ENCODE measurements at places on chromosomes 5 and 9.

- no peak for DNase-seq
Measured at GRCh38 chr9:109411798-109412352, 86.2 kb downstream of the PTPN3 start.

- DNase-seq = no peak
Measured at GRCh38 chr5:6674886-6675285, 38.3 kb upstream of the TENT4A start.

- no peak for DNase-seq
Measured at GRCh38 chr9:13719981-13720676, 440.6 kb upstream of the MPDZ start.

DNA sequence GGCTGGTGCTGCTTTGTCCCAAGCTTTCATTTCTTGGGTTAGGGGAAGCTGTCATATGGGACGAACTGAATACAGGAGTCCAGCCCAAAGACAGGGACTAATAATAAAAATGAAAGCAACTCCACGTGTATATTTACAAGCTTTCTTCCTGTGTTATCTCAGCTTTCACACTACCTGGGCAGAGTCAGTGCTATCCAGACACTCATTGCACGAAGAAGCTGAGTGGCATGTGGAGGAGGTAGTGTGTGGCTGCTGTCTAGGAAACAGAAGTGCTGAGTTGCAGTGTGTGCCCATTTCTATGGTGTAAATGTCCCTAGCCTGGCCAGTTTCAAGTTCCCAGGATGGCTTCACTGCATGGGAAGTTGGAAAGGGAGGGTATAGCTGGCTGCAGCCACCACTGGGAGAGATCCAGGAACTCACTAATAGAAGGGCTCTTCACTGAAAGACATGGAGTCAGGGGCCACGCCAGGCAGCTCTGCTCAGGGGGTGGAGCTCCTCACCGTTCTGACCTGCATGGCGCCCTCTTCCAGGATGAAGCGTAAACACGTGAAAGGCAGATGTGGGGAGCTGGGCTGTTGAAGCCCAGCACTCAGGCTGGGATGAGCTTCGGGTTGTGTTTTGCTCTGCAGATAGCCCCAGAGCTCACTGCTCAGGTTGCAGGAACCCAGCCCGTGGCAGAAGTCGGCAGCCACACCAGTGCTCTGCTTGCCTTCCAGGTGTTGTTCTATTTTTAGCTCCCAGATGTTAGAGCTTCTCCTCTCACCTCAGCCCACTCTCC lies 116.9 kb downstream of the IRX2 start:
- DNase-seq = no peak

- no peak for DNase-seq
Measured at GRCh38 chr5:69105996-69106906, 12.4 kb downstream of the SLC30A5 start.

- DNase-seq = no peak
Measured at GRCh38 chr5:157022024-157022423, 36.9 kb downstream of the HAVCR1 start.

GRCh38 chr5:63101870-63102269 lies 523.3 kb downstream of the LRRC70 start:
- no peak for DNase-seq

DNA sequence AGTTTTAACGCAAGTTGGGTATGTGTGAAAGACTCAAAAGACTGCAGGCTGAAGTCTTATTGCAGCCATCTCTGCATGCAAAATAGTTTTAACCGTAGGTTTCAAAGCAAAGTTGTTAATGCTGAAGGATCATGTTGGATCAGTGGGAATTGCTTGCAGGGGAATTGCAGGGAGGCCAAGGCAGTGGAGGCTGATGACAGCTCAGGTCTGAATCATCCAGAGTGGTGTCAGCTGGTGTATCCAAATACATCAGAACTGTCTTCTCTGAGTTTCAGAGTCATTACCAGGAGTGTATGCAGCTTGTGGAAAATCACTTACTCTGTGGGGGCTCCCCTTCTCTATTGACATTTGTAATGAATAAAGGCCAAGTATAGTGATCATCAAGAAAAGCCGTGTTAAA lies 435.7 kb downstream of the SH3GL2 start:
- no peak for DNase-seq

DNA sequence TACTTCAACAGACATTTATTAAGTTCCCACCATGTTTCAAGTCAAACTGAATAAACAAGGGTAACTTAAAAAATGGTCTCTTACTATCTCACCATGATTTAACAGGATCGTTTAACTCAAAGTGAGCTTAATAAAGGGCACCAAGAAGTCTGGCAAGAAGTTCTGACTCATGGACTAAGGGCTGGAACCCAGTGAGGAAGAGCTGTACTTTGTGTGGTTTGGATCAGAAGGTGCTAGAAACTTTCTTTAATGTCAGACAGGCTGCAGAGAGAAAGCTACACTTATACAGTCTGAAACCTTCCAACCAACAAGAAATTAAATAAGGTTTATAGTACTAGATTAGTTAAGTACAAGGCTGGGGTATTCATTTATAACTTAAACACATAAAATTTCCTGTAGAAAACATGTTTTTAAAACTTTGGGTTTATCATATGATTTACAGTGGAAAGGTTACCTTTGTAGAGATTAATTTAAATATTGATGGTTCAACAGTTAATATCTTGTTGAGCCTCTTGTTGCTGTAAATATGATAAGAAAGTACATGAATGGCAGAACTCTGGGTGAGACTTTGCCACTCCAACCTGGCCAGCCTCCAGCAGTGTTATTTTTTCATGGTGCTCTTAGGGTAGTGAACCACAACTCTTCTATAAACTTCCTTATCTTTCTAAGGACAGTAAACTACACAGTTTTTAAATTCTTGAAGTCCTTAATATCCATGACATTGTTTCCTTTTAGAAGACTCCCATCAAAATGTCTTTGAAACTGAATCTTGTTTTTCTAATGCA lies 162.8 kb downstream of the MAN2A1 start:
- DNase-seq = no peak

DNA sequence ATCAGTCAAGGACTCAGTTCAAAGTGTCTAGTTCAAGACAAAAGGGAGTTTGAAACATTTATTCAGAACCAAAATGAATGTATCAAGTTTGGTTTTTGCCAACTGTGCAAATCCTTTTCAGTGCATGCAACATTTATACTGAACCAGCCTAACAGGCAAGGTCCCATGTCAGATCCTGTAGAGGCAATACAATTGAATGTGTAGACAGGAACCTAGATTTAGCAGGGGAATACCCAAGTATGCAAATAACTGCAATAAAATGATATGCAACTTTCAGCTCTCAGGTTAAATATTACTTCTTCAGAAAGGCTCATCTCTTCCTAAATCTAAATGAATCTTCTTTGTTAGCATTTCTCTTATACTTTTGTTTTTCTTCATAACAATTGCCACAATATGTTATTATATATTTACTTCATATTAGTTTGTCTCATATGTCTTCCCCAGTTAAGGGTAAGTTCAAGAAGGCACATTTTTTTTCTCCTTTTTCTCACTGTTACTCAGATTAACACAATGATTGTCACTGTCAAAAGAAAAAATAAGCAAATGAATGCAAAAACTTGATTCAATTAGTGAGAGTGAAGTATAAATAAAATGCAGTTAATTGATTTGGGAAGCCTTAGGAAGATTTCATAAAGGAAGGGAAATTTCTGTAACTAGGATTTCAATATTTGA lies 163.9 kb upstream of the RASA1 start:
- no peak for DNase-seq

- DNase-seq = no peak
Measured at GRCh38 chr9:129211686-129212085, 33.6 kb upstream of the IER5L start.

- no peak for DNase-seq
Measured at GRCh38 chr9:129656795-129657390, 8.6 kb upstream of the PRRX2 start.

- no peak for DNase-seq
Measured at GRCh38 chr5:38540314-38540713, 16.1 kb downstream of the LIFR start.

DNA sequence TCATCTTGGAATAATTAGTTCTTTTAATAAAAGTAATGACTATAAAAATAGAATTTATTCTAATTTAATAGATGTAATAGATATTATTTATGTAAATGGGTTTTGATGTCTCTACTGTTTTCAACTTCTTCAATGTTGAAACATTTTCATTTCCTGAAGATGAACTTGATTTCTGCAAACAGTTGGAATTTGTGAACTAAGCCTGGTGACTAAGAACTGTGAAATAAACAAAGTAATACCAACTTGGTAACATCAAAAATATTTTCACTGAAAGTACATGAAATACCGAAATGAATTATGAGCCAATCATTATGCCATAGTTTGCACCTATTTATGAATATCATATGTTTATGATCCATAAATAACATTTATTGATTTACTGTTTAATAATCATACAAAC lies 143.8 kb upstream of the FGF10 start:
- DNase-seq = no peak

- DNase-seq = no peak
Measured at GRCh38 chr9:80571953-80572352, 1000.2 kb downstream of the TLE4 start.

DNA sequence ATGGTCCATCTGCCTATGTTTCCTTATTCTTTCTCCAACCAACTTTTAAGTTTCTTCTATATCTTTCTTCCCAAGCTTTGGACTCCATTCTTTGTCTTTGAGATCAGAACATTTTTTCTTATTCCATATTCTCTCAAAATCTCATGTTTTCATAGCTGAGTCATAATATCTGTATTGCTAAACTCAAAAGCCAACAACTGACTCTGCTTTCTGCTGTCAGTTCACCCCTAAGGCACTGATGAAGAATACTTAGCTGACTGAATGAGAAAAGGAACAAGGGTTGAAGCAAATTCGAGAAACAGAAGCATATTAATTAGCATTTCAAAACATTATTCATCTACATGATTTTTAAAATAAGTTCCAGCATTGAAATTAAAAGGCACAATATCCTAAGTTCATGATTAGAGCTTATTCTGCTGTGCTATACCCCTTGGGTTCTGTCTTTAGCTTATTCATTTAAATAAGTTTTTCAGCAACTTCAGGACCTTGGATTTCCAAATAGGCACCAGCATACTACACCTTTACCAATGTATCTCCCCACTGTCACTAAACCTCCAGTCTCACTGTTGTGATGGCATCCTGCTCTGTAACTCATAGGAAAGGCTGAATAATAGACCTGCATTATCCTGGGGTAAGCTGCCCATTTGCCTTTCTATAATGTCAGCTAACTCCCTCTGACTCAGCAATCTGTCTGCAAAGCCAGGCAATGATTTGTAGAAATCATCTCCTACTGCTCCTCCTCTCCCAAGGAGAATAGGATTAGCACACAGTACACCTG lies 49.9 kb upstream of the C5orf46 start:
- no peak for DNase-seq

DNA sequence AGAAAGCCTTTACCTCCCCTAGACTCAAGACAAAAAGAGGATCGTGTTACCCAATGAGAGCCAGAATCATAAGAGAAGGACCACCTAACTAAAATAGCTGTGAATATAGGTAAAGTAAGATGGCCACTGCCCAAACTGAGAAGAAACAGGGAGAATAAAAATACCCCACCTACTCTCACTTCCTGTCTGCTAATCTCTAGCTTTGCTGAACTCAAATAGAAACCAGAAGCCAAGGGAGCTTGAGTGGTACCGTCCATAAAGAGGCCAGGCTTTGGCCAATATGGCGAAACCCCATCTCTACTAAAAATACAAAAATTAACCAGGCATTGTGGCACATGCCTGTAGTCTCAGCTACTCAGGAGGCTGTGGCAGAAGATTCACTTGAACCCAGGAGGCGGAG lies 123.0 kb upstream of the FST start:
- DNase-seq = no peak

- no peak for DNase-seq
Measured at GRCh38 chr9:129865668-129866320, 30.5 kb downstream of the USP20 start.

DNA sequence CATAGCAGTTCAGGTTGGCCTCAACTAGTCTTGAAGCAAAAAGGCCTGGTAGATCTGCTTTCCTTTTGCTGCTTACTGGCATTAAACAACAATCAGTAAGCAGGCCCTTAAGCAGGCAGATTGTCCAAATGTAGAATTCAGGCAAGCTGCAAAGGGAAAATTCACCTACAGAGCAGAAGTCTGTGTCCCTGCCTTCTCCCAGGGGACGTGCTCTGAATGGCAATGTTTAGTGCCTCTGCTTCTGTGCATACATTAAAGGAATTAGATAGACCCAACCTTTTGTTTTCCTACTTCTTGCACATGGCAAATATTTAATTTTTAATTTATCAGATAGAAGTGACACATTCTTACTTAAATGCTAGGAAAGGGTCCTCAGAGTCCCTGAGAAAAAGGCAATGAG lies 328.8 kb upstream of the PIK3R1 start:
- no peak for DNase-seq

- no peak for DNase-seq
Measured at GRCh38 chr5:146703899-146704298, 174.7 kb downstream of the PPP2R2B start.

- DNase-seq = no peak
Measured at GRCh38 chr5:179870403-179870903, 11.8 kb upstream of the MRNIP start.

GRCh38 chr9:16029046-16029615 lies 476.3 kb downstream of the CCDC171 start:
- no peak for DNase-seq

GRCh38 chr5:5767286-5767928 lies 344.9 kb downstream of the ICE1 start:
- no peak for DNase-seq

DNA sequence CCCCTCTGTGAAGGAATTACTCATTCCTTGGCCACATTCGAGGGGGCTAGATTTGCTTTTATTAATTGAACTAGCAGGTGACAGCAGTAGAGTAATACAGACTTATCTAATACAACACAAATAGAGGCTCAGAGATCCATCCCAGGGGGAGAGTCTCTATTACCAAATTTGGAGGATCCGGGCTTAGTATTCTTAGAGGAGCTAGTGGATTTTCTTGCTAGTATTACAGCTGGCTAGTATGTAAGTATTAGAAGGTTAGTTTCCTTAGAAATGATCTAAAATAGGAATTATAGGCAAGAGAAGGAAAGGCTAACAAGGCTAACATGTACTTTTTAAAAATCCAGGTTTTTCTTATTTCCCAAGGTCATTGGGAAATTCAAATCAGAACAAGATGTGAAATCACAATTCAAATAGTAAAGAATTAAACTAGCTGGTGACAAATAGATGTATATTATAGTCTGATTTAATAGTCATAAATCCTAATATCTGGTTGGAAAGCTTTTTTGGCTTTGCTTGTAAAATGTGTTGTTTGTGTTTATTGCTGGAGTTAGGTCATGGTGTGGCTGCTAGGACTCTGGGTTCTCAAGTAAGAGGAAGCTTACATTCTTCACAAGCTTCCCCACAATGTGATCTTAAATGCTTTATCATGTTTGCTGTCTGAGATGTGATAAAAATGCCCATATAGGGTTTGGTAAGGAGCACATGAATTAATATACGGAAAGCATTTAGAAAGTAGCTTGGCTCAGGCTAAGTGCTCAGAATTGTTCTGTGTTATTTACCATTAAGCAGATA lies 160.4 kb upstream of the MPDZ start:
- no peak for DNase-seq

- no peak for DNase-seq
Measured at GRCh38 chr9:95003689-95004410, 277.4 kb downstream of the AOPEP start.

DNA sequence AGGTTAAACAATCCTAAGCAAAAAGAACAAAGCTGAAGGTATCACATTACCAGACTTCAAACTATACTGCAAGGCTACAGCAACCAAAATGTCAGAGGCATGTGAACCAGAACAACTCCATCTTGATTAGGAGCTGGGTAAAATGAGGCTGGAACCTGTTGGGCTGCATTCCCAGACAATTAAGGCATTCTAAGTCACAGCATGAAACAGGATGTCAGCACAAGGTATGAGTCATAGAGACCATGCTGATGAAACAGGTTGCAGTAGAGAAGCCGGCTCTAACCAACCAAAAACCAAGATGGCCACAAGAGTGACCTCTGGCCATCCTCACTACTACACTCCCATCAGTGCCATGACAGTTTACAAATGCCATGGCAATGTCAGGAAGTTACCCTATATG lies 252.0 kb downstream of the RASEF start:
- no peak for DNase-seq

All from activated CD8-positive, alpha-beta memory T cell treated with anti-CD3 and anti-CD28 coated beads for 1 hour (primary cell).